ENCODE measurements at places on chromosomes 13 and 19.

DNA sequence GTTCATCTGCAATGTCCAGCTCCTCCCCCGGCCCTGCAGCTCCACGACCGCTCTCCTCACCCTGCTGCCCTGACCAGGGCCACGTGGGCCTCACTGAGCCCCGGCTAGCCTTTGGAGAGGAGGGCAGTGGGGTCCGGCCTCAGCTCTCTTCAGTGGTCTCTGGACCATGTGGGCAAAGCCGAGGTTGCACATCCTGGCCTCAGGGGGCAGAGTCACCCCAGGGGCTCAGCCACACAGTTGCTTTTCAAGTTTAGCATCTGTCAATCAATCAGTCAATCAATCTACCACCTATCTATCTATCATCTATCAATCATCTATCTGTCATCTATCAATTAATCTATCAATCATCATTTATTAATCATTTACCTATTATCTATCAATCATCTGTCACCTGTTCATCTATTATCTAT is 3.0 kb upstream of the DIRAS1 start:
- no peak for DNase-seq

- no peak for DNase-seq
These were observed 110.8 kb downstream of the DLEU7 start for GRCh38 chr13:50732712-50733111.

- no peak for DNase-seq
These were observed 1494.9 kb upstream of the MIR17HG start for GRCh38 chr13:89852570-89852969.

GRCh38 chr13:99575376-99576120 is 74.3 kb downstream of the TM9SF2 start:
- DNase-seq, result no peak

DNA sequence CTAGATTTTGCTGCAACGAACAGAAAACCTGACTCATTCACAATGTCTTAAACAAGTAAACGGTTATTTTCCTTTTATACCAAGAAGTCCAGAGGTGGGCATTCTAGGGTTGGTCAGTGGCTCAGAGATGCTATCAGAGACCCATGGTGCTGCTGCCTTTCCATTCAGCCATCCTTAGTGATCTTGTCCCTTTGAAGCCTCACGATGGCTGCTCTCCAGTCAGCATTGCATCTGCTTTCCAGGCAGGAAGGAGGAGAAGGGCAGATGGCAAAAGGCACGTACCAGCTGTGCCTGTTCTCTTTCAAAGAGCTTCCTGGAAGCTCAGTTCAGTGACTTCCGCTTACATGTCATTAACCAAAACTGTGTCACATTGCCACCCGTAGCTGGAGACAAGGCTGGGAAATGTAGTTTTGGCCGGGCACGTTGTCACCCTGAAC is 30.1 kb downstream of the WDFY2 start:
- DNase-seq, result peak; percentile 62

- no peak for DNase-seq
These were observed 23.2 kb upstream of the CRTC1 start for GRCh38 chr19:18660051-18660910.

GRCh38 chr13:22563272-22563671 is 617.5 kb upstream of the SGCG start:
- no peak for DNase-seq

GRCh38 chr19:23437901-23438300 is 42.6 kb upstream of the ZNF91 start:
- no peak for DNase-seq

GRCh38 chr19:4291184-4291732 is 10.9 kb downstream of the TMIGD2 start:
- DNase-seq, result no peak

- no peak for DNase-seq
These were observed 5.4 kb downstream of the COL4A2 start for GRCh38 chr13:110312339-110313031.

DNA sequence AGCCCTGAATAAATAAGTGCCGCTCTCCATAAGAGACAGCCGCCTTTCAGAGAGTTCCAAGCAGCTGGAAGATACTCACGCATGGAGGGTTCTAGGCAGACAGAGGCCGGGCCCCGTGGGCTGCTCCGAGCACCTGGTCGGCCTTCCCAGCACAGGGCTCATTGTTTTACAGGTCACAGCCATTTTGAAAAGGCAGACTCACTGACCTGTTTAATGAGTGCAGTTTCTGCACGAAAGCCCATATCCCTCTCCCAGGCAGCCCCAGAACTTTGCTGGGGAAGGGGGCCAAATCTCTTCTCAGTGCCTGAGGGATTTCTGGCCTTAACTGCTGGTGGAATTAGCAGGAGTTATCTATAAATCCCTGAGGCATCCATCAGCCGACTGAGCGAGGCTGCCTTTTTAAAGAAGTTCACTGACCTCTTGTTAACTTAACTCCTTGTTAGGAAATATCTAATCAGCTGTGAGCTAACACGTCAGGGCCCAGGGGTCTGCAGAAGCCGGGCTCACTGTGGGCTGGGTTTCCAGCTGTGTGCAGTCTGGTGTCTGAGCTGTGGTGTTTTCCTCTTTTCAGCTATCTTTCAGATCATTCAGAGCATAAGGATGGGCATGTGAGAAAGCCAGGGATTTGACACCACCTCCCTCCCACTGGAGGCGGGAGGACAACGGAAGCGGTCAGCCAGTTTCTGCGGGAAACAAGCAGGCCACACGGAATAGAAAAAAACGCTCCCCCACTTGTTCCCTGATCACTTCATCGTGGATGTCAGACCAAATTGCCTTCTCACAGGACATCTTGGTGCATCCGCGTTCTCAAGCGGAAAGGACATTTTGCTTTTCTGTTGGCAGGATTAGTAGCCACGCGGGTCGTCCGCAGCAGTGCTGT is 23.3 kb downstream of the SERP2 start:
- no peak for DNase-seq

DNA sequence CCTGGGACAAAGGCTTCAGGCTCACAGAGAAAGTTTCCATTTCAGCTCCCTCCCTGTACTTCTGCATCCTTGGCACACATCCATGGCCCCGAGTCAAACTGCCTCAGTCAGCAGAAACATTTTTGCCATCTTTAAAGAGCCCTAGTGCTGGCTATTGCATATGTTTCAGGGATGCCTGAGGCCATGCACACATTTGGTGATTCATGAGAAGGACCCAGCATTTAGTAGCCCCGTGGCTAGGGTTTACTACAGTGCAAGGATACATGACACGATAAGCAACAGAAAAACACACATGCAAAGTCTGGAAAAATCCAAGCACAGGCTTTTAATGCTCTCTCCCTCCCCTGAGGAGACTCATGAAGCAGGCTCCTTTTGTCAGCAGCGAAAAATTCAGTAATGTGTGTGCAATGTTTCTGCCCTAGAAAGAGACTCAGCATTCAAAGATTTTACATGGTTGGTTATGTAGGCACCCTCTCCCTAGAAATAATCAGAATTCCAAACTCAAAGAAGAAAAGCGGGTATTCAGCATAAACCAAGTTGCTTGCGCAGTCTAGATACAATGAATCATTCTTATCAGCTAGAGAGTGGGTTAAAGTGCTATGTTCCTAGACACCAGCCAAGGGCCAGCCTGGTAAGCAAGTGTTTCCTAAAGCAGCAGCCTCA is 17.6 kb downstream of the ACOD1 start:
- no peak for DNase-seq

DNA sequence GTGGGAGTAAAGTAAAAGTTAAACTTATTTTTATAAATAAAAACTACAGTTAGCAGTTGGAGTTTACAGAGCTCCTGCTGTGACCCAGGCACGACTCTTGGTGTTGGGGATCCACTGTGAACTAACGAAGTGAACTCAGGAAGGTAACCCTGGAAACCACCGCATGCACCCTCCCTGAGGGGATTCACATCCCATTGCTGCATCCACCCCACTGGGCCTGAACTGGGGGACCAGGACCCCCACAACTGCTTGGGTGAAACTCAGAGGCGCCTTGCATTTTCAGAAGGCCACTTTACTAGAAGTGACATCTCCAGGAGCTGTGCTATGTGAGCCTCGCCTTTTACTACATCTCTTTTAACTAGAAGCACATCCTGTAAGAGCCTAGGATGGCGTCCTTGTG is 166.4 kb downstream of the TEX29 start:
- DNase-seq, result no peak

- no peak for DNase-seq
These were observed 16.6 kb upstream of the RANBP3 start for GRCh38 chr19:5994405-5995165.

DNA sequence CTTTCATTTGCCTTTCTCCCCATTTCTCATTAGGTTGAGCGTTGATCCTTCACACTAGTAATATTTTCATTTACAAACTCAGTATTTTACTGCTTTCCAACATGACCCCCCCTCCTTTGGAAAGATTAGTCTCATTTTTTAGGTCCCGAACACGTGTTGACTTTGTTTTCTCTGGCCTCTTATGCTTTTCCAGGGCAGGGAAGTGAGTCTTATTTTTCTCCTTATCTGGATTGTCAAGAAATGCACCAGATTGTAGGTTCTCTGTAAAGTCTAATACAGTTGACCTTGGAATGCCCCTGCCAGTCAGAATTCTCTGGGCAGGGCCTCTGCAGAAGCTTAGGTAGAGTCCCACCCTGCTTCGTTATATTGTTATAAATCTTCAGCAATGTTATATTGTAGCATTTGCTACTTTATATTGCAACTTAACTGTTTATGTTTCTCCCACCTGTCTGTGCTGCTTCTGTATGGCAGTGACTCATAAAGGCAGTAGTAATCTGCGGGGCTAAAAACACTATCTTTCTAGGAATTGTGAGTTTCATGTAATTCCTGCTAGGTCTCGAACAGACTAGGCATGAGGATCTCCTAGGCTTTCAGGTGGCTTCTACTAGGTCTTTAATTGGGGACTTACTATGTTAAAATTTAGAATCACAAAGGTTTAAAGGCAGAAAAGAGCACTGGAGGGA is 2.0 kb downstream of the TDRD3 start:
- DNase-seq, result no peak

DNA sequence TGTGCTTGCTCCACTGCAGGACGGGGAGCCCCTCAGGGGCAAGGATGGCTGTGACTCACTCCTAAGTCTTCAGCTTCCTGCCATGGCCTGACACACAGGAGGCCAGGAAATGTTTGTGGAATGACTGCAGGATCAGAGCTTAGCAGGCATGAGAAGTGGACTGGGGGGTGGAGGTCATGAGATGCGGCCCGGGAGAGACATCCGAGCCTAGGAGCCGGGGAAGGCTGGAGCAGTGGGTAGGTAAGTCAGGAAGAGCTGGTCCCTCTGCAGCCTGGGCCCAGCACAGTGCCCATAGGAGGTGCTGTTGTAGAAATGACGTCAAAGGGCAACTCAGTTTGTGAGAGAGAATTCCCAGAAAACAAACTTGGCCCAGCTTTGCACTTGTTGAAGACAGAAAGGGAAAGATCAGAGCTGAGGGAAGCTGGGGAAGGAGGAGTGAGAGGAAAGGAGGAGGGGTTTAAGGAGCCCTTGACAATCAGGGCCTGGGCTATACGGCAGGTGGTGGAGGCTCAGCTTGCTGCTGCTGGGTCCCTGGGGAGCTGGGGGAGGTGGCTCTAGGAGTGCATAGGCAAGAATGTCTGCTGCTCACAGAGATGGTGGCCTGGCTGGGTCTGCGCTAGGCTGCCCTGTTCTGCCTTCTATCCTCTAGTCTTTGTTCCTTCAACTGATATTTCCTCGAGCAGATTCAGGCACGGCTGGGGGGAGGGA is 18.5 kb downstream of the POU2F2 start:
- DNase-seq, result peak; percentile 58

DNA sequence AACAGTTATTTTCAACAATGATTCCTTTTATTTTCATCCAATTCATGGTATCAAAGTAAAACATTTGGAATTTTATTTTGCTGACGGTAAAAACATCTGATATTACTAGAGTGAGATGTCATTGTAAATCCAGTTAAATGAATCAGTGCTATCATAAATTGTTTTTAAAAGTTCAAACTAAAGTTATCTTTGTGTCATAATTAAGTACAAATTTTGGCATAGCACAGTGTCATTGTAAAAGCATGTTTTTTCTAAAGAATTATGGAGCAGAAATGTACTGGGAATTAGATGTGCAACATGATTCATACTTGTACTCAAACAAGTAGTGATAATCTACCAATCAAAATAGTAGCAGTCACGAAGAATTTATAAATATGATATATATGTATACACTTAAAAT is 92.8 kb downstream of the FAM216B start:
- DNase-seq, result no peak

DNA sequence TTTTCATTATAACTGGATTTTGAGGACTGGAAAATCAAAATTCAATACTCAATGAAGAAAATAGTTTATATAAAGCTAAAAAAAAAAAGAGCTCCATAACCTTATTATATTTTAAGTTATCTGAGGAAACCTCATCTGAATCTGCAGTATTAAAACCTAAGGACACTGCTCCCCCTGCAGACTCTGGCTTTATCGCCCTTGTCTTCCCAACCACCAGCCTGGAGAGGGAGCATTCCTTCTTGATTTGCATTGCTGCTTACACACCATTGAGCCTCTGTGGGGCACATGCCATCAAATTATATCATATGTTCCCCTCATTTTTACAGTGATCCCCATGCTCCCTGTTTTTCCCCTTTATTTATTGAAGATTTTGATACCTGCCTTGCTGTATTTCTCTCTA is 871.4 kb upstream of the GPC6 start:
- DNase-seq, result no peak

GRCh38 chr13:76993021-76993420 is 1.1 kb downstream of the CLN5 start:
- no peak for DNase-seq

GRCh38 chr19:28586474-28586873 is 626.5 kb downstream of the UQCRFS1 start:
- DNase-seq, result no peak

DNA sequence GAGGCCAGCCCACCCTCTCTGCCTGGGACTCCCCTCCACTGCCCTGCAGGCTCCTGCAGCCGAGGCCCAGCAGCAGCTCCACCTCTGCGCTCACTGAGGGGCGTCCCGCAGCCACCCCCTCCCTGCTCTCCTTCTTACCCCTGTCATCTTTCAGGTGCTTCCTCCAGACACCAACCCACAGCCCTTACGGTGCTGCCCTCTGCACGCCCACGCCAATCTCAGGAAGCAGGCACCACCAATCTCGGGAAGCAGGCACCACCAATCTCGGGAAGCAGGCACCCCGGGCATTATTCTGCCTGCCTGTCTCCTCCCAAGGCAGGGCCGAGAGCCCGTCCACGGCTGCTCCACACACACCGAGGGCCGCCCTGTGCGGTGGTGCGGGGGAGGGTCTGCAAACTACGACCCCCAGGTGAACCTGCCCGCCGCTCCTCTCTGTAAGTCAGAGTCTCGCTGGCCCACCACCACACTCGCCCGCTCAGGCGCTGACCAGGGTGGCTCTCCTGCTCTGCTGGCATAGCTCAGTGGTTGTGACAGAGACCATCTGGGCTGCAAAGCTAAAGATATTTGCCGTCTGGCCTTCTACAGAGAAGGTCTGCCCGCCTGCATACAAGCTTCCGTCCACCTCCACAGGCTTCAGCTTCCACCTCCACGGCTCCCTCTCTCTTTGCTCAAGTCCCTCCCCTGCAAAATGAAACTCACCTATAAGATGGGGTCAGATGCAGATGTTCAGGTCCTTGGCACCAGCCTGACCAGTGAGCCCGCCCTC is 2.9 kb downstream of the LSM7 start:
- DNase-seq, result no peak

DNA sequence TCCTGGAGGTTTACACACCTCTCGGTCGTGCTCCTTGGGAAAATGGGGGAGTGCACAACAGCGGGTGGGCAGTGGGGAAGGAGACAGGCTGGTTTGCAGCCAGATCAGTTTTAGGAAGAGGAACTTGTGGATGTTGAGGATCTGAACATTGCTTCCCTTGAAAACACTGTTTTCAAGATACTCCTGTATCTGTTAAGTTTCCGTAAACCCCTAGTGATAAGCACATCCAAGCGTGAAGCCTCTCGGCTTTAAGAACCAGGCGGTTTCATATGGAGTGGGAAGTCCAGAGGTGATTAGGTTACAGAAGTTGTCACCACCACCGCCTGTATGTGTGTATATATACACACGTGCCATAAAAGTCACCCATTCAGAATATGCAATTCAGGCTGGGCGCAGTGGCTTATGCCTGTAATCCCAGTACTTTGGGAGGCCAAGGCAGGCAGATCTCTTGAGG is 47.4 kb downstream of the SIPA1L3 start:
- DNase-seq, result no peak

Data from CD4-positive, alpha-beta T cell treated with Interferon alpha-2 for 1 hour (primary cell).